ENCODE measurements at places on chromosomes 5 and 9.

DNA sequence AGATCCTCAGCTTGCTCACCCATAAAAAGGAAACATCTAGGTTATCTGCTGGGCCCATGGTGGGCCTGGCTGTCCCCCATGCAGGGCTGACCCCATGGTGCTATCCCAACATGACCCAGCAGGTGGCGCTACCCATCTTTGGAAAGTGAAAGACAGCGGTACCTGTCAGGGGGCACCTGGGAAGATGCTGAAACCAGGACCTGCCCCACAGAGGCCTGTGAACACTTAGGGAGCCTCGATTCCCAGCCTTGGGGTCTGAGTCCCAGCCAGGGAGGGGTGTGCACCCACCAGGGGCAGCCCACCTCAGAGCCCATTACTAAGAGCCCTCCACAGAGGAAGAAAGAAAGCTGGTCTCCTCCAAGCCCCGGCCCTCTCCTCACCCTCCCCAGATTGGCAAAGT, 46.6 kb upstream of the IPPK start:
- peak; percentile 51 for DNase-seq

- DNase-seq: no peak
These were observed 6.5 kb upstream of the FGFR4 start for GRCh38 chr5:177080265-177080664.

- no peak for DNase-seq
These were observed 95.8 kb downstream of the CFAP90 start for GRCh38 chr5:7754997-7755596.

- peak; percentile 81 for DNase-seq
These were observed 15.9 kb upstream of the C5orf47 start for GRCh38 chr5:173972925-173973615.

GRCh38 chr5:425714-426113, 17.3 kb upstream of the EXOC3 start:
- DNase-seq: no peak
